Cortex of kidney (tissue), 1 donor: ENCODE measurements at places on chromosomes 5 and 9.

GRCh38 chr5:10863763-10864383, 102.8 kb upstream of the DAP start:
- no peak for DNase-seq

DNA sequence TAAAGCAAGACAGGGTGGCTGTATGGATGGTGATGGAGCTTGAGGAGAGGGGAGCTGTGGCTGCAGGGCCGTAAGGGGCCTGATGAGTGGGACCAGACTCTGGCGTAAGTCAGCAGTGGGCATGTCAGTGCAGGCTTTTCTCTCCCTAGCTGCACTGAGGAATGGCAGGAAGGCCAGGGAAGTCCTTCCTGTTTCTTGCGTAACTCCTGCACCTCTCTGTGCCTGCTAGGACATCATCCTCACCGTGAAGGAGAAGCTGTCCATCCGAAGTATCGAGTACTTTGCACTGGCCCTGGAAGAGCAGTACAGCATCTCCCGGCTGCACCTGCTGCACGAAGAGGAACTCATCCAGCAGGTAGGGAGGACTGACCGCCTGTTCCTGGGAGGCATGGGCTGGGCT, 24.1 kb upstream of the TRMT10B start:
- DNase-seq, result no peak

DNA sequence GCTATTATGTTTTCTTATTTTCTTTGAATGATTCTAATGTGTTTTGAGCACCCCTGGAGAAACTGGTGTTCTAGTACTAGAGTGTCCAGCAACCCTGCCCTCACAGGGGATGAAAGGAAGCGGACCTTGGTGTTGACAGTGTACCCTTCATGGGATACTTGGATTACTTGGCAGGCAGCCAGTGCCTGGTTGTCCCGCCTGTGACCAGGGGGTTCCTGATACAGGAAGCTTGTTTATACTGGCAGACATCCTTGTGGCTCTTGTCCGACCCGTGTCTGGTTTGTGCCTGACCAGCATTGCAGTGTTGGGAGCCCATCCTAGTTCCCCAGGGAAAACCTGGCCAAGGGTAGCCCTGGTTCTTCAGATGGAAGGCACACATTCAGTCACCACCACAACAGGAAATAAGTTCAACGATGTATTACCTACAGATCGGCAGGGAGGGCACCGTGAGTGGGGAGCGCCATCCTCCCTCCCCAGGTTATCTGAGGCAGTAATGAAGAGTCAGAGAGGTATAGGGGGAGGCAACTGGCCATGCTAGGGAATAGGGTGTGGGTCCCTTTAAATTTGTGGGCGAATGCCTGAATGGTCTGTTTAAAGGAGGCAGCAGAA, 47.3 kb downstream of the CACNA1B start:
- no peak for DNase-seq

GRCh38 chr9:121815084-121815483, 163.7 kb downstream of the DAB2IP start:
- DNase-seq, result no peak

DNA sequence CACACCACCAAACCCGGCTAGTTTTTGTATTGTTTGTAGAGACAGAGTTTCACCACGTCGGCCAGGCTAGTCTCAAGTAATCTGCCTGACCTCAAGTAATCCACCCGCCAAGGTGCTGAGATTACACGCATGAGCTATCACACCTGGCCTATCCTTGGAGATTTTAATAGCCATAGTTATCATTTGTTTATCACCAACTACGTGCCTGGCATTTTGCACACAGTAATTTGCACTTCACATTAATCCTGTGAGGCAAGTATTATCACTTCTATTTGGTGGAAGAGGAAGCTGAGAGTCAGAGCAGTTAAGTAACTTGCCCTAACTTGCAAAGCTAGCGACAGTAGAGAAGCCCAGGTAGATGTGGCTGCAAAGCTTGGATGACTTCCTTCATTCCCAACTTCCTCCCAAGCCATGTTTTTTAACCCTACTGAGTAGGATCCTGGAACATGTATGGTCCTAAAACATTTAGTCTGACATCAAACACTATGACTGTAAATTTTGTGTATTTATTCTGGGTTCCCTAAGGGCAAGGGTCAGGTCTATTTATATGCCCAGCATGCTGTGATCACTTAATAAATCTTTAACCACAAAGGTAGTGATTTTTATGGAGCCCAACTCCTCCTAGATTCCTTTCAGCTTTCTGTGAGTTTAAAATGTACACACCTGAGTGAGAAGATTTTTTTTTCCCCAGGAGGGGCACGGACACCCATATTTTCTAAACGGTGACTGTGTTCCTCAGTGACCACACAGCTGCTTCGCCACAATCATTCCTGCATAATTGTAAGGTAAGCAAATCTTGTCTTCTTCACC, 100.2 kb upstream of the RAI14 start:
- DNase-seq, result no peak

GRCh38 chr9:25461416-25461815, 216.8 kb downstream of the TUSC1 start:
- DNase-seq, result no peak

DNA sequence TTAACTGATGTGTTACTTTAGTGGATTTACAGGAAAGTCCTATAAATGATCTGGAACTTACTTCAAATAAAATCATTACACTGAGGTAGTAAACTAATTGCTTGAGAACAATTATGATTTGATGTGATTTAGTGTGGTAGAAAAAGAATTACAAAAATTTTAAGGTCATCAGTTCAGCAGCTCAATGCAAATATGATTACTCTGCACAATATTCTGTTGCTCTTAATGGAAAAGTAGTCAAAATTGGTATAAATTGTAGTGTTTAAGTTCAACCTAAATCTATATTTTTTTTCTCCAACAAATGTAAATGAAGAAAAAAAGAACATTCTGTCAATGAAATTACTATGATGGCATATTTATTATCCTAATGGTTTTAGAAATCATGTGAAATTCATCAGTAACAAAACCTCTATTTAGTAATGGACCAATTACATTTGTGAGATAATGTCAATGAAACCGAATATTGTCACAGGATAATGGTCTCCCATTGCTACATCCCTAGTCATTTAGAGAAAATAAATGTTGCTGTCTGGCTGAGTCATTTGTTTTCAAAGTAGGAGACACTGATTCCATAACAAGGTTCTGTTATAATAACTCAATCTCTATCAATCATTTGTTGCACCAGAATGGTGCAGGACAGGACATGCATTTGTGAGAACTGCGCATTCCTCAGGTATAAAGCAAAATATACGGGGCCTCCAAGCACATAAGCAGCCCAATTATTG, 177.1 kb downstream of the NFIB start:
- no peak for DNase-seq

DNA sequence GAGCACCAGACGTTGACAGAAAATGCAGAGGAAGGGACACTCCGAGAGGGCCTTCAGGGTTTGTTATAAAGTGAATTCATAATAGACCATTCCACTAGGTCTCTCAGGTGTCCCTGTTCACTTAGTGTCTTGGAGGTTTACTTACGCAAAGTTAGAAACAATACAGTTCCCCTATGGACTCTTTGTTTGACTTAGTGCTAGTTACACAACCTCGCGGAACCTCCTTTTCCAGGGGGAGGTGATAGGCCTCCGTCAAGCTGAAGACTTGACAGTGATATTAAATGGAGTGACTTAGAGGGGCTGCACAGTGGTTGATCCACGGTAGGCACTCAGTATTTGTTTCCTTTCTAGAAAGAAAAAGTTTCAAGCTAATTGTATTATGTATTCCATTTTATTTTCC, 1.3 kb downstream of the CCT5 start:
- no peak for DNase-seq

DNA sequence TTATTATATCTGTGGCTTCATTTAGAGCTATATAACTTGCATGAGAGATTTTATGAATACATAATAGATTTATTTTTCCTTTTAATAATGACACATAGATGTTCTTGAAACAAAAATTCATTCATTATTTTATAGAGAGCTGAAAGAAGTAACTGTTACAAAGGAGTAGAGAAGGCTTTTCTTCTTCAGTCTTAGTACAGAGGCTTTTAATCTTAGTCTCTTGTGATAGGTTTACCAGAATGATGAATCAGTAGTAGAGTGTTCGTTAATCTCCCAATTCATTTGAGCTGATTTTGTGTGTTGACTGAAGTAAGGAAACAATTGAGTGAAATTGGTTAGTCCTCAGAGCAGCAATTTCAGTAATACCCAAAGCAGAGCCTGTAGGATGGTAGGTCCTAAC, 1284.1 kb upstream of the ACO1 start:
- DNase-seq, result no peak

DNA sequence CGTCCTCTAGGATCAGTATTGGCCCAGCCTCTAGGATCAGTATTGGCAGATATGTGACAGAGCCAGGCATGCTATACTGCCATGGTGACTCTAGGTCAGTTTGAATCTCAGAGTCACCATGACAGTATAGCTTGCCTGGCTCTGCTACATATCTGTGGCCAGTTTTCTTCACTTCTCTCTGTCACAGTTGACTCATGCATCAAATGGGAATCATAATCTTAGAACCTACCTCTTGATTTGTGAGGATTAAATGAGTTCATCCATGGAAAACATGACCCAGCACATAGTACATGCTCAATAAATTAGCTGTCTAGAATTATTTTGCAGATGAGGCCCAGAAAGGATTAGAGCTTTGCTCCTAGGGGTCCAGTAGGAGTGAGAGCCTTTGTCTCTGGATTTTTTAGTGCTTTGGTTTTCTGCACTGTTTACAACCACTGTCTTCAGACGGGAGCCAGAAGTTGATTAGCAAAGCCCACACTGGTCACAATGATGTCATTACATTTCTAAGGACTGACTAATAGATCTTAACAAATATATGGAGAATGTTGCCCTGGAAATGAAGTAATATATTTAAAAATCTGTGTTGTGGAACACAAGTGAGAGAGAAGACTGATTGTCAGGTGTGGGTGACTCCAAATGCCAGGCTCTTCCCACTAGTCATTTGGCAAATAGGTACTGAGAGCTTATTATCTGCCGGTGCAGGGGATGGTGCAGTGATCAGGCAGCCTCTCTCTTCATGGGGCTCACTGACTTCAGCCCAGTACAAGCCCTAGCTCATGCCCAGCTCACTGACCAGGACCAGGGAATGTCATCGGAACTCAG, 76.0 kb downstream of the COL15A1 start:
- DNase-seq, result no peak

GRCh38 chr9:89664896-89665329, 60.1 kb downstream of the GADD45G start:
- no peak for DNase-seq

GRCh38 chr5:159990506-159990905, 18.4 kb upstream of the TTC1 start:
- no peak for DNase-seq

GRCh38 chr5:91027405-91028139, 355.5 kb downstream of the ARRDC3 start:
- no peak for DNase-seq

DNA sequence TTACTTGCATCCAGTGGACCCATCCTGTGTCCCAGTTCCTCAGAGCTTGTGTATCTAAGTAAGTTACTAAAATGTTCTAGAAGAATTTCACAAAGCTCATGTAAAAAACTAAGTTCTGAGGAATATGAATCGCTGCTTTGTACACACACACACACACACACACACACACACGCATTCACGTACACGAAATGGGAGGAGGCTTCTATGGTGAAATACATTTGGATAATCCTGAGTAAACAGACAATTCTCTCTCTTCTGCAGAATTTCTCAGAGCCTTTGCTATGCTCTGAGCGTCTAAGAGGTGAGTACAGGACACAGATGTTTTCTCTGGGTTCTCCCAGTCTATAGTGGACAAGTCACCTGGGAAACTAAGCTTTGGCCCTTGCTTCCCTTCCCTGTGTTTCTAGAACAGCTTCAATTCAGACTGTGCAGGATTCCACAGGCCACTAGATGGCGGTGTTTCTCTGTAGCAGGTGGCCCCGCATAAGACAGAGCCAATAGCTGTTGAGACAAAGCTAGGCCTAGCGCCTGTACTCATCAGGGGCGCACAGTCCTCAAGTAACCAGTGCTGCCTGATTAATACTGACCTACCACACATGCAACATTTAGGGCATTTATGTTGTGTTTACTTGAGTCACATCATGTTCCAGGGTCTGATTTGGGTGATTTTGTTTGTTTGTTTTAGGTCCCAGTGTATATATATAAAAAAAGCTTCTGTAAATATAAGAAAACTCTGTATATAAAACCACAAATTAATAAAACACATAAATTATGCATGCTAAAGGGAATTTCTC, 114.8 kb downstream of the LIFR start:
- no peak for DNase-seq

DNA sequence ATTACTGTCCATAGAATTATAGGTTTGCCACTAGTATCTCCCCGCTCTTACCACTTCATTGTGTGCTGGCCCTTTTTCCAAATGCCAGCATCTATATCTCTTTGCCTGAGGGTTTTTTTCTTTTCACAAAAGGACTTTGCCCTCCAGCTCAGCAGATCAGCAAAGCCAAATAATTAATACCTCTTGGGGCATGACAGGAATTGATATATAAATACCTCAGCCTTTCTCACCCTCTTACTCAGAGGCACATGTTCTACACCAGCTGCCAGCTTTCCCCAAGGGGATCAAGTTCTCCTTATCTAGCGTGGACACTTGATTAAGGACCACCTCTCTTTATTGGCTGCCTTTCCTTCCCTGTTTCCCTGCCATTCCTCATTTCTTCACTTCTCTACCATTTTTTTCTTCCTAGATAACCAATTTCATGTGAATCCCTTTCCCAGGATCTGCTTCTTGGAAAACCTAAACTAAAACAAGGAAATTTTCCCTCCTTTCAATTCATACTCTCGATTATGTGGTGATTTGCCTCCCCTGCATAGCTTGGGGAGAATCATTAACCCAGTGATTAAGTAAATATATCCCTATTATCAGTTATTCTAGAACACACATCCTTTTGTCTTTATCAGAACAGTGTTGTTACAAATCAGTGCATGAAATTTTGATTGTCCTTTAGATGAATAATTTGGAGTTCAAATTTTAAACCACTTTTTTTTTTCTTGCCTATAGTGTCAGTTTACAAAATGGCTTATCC, 6.9 kb upstream of the NUDT12 start:
- no peak for DNase-seq

- no peak for DNase-seq
Observed at GRCh38 chr9:136537896-136538598, 7.8 kb downstream of the NOTCH1 start.
